ENCODE measurements at places on chromosomes 1 and 21.

DNA sequence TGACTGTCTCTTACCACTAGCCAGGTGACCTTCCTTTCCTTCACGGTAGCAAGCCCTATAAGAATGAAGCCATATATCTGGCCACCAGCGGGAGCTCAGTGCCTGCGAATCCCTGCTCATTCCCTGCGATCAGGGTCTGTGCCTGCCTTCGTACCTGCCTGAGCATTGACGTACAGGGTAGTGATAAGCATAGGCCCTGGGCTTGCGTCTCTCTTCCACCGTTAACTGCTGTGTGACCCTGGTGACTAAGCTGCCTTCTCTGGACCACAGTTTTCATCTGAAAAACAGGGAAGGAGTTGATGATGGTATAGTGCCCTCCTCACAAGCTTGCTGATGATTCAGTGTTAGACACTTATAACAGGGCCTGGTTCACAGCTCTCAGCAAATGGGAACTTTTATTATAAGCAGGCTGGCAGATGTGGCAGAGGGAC lies 4.1 kb downstream of the ZC3H12A start:
- no peak for DNase-seq

DNA sequence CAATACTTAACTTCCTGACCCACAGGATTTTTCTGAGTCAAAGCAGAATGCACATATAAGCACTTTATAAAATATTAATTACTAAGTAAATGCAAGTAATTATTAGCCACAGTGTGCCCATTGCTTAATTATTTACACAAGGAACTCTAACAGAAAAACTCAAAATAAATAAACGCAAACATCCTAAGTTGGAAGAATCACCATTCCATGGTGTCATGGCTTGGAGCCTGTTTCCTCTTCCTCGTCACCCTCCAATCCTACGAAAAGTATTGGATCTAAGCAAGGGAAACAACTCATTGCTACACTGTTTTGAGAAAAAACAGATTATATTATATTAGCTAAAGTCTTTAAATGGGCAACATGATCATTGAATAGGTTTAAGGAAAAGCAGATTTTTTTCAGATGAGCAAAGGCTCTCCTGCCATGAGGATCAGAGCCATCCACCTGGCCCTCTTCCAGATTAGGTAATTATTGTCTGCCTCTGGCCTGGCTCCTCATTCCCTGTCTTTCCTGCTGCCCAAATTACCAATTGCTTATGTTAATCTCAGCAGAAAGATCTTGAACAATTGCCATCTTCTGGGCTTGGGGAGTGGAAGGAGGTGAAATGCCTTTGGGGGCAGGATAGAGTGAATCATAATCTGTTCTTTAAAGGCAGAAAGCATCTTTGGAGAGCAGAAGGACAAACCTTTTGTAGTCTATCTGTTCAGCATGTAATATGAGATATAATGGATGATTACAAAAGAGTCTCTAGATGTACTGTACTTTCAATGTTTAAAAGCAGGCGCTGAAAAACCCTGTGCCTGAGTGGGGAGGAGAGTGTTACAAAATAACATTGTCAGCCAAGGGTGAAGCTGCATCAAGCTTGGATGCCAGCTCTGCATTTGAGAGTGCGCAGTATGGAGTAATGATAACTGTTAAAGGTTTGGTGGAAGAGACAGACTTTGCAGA lies 121.2 kb downstream of the DUSP10 start:
- no peak for DNase-seq

DNA sequence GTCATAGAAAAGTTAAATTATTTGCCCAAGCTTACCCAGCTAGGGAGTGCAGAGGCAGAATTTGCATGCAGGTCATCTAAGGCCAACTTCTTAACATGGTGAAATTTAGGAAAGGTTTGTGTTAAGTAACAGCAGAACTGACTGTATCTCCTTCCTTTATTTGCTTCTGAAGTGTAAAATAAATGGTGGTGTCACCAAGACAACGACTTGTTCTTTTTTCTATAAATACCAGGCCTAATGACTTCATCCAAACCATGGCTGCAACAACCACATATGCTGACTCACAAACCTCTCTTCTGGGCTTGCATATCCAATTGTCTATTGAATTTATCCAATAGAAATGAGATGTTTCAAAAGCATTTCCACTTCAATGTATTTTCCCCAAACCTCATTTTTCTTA lies 19.1 kb downstream of the COL24A1 start:
- DNase-seq: no peak

DNA sequence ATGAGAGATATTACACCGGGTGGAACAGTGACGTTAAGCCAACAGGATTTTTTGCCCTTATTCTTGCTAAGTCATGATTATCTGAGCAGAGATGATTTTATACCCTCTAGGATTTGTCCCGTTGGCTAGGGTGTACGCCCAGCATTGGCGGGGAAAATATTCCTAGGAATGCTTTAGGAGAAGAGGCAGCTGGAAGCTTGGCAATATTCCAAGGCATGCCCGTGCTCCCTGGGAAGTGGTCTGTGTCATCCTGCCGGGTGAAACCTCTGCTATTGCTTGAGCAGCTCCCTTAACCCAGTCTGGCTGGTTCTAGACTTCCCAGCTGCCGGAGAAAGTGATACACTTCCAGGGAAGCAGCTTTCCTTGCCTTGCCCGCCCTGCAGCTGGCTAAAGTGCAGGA lies 16.2 kb downstream of the CHRNB2 start:
- DNase-seq: no peak

DNA sequence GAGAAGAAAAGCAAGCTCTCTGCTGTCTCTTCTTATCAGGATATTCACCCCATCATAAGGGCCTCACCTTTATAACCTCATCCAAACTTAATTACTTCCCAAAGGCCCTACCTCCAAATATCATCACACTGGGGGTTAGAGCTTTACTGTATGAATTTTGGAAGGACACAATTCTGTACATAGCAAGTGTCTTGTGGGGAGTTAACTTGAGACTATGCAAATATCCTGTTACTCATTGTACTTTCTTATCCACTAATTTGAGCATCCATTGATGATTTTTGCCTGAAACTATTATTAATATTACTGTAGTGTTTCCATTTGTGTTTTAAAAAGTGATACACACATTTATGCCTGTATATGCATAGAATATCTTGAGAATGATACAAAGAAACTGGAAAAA lies 129.1 kb upstream of the IVNS1ABP start:
- no peak for DNase-seq

DNA sequence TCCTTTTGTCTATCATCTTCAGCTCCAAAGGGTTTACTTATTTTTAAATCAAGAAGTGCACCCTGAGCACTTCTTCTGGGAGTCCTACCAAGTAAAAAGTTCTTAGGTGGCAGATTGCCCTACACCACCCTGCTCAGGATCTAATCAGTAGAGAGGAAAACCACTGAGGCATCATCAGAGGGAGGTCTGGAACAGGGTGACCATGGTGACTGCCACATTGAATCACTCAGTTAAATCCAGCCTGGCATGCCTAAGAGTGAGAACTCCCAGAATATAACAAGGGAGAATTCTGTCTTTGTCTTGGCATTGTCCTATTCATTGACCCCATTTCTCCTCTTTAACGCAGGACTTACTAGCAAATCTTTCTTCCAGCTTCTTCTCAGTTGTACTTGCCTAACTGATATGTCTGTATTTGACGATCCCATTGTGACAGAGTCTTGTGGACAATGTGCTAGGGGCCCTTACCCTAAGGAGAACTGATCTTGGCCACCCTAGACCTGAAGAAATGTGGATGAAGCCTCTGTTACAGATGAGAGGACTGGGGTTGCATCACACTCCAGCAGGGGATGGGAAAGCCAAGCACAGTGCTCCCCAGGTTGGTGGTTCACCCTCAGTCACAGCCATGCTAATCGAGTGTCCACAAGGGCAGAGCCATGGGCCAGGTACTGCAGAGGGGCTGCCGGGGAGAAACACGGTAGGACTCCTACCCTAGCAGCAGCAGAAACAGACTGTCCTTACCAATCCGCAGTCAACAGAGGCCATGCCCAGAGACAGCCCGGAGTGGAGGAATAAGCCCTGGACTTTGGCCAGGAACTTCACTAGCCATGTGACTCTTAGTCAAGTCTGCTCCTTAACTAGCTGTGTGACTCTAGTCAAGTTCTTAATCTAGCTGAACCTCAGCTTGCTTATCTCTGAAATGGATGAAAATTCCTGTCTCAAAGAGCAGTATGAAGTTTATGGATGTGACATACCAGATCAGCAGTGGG lies 15.4 kb downstream of the PKP1 start:
- no peak for DNase-seq

- no peak for DNase-seq
Measured at GRCh38 chr1:952201-952600, 6.9 kb downstream of the NOC2L start.

DNA sequence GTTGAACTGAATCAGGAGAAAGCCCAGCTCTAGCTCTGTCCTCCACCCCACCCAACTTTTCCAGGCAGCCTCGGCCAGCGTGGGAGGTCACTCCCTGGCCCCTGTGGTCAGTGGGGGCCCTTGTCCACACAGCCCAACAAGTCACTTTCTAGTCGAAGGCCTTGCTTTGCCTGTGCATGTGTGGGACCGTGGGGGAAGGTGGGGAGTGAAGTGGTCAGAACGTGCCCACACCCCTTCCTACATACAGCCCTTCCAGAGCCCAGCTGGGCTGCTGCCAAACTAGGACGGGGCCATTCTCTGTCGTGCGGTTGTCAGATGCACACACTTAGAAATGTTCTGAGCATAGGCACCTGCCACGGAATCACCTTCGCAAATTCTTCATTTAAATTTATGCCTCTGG lies 18.0 kb downstream of the FAAP20 start:
- DNase-seq: no peak

GRCh38 chr1:156407760-156408159 lies 38.7 kb downstream of the RHBG start:
- DNase-seq: no peak

DNA sequence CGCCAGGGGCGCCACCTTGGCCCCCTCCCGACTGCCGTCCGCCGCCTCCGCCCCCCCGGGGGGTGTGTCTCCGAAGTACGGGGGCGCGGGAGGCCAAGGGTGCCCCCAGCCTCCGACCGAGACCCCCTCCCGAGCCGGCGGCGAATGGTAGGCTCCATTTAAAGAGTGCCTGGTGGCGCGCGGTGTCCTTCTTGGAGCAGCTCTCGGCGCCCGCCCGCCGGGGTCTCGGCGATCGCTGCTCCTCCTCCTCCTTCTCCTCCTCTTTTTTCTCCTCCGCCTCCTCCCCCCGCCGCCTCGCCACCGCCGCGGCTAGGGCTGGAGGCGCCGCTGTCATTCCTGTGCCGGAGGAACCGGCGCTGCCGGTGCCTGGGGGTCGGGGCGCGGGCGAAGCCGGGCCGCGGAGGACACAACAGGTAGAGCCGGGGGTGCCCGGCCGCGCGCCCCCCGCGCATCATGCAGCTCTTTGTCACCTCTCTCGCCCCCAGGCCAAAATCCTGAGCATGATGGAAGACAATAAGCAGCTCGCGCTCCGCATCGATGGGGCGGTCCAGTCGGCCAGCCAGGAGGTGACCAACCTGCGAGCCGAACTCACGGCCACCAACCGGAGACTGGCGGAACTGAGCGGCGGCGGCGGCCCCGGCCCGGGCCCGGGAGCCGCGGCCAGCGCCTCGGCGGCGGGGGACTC lies at the start of gene KAZN:
Gene KAZN, plus strand, starts transcription at position 188 of the 685 bp plus-strand sequence.
- DNase-seq: no peak

- no peak for DNase-seq
Measured at GRCh38 chr1:23736437-23737134, 6.7 kb upstream of the ELOA start.
